ENCODE measurements at places on chromosomes 5 and 9.

GRCh38 chr9:29213417-29214153, 1640.3 kb upstream of the C9orf72 start:
- DNase-seq = peak; percentile 25

DNA sequence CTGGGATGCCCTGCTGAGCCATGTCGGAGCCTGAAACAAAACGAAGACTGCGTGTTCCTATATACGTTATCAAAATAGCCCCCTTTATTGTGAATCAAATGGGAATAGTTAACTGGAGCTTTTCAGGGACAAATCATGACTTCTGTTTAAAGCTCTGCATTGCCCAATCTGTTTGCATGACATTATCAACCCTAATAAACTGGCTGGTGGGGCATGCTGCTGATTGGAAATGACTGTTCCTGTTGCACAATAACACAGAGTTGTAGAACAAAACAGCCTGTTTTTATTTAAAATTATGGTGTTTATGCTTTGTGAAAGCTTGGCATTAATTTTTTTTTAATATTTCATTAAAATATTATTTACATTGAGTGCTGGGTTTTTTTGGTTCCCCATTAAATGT, 215.5 kb downstream of the TMEM167A start:
- no peak for DNase-seq

DNA sequence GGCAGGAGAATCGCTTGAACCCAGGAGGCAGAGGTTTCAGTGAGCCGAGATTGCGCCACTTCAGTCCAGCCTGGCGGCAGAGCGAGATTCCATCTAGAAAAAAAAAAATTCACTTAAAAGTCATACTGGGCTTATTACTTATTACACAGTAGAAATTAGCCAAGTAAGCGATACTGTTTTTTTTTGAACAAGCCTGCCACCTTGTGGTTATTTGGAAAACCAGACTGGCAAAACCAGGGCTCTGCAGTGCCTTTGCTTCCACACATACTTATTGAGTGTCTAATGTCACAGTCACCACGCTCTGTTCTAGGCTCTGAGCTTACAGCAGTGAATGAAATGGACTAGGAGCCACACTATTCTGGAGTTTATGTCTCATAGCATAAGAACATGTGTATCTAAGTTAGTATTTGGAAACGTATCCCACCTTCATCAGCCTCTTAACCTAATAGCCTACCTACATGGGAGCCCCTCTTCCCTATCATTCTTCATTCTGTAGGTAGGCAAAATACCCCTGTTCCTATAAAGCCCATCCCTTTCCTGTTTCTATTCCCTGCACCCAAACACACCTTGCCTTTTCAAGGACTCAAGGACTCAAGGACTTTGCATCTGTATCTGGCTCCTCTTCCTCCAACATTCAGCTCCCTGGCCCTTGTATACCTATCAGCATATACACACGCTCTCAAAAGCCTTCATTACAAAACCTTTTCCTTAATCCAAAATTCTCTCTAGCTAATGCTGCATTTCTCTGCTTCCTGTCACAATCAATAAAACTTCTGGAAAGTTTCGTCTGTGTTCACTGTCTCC, 13.9 kb upstream of the BASP1 start:
- DNase-seq = no peak

- no peak for DNase-seq
These were observed 144.9 kb downstream of the CEP120 start for GRCh38 chr5:123278284-123278683.

All from progenitor cell of endocrine pancreas (in vitro differentiated cells).